ENCODE measurements at places on chromosomes 4 and X.

GRCh38 chrX:98380556-98380955, 1496.8 kb downstream of the RPA4 start:
- DNase-seq: no peak

- no peak for DNase-seq
Observed at GRCh38 chr4:14218641-14219040, 591.1 kb upstream of the BOD1L1 start.

- no peak for DNase-seq
Observed at GRCh38 chrX:144716187-144716586, 531.1 kb upstream of the SPANXN1 start.

GRCh38 chr4:7251321-7251720, 59.0 kb downstream of the SORCS2 start:
- no peak for DNase-seq

- no peak for DNase-seq
Observed at GRCh38 chr4:56742080-56742871, 61.2 kb upstream of the HOPX start.

- no peak for DNase-seq
Observed at GRCh38 chr4:24477919-24478318, 106.4 kb downstream of the DHX15 start.

DNA sequence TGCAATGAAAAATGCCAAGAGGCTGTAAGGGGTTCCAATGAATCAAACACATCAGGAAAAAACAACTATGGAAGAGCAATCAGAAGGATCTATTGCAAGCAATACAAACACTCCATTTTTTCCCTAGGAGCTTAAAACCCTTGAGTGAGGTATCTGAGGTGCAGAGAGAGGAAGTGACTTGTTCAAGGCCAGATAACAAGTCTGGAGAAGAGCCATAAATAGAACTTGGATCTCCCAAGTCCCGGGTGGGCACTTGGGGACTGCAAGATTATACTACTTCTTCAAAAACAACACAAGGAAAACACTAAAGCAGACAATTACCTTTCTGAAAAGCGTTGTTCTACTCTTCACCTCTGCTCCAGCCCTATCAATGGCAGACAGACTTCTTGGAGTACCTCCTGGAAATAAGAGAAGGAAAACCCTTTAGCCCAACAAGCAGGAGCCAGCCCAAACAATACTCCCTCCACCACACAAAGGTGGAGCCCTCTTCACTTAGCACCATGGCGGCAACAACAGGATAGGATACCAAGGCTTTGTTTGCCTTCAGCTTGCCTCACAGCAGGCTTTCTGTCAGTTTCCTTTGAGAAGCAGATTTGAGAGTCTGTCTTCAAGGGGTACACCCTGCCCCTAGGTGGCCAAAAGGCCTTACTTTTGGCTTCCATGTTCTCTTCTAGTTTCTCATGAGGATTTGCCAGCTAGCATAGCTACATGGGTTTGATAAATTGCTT, 26.0 kb downstream of the AIFM1 start:
- no peak for DNase-seq

Measured in stimulated activated CD4-positive, alpha-beta T cell treated with anti-CD3 and anti-CD28 coated beads, Interleukin-15, amount 100 ng/mL, for 1 hour (primary cell).